ENCODE measurements at places on chromosomes 7 and 10.

- no peak for DNase-seq
These were observed 80.0 kb upstream of the NPVF start for GRCh38 chr7:25308246-25308645.

GRCh38 chr7:47534322-47535034, 47.4 kb downstream of the TNS3 start:
- no peak for DNase-seq

DNA sequence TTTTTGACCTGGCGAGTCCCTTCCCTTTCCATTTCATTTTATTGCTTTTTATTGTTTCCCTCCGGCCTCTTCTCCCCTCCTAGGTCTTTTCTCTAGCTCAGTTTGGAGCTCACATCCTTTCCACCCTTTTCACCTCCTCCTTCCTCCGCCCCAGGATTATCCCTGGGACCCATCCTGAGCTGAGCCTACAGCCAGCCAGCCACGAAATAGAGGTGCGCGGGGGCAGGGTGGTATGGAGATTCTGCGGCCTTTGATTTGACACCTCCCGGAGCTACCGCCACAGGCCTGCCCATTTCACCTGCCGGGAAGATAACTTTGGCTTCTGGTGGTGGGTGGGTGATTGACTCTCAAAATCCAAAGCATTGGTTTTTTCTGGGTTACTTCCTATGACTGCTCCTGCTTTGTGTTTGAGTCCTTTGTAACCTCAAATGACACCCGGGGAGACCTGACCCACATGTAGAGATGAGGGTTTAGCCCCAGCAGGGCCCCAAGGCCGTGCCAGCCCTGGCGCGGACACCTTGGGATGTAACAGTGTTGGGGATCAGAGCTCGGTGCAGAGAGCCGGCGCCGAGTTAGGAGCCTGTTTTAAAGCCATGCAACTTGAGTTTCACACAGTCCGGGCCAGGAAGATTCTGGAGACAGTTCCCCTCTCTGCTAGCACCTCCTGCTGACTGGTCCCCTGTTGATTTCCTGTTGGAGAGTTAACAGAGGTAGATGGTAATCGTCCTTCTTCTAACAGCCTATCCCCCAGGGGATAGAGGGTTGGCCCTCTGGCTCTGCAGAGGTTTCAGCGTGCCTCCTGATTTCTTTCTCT, 1.5 kb downstream of the DUSP5 start:
- DNase-seq = peak; percentile 38

DNA sequence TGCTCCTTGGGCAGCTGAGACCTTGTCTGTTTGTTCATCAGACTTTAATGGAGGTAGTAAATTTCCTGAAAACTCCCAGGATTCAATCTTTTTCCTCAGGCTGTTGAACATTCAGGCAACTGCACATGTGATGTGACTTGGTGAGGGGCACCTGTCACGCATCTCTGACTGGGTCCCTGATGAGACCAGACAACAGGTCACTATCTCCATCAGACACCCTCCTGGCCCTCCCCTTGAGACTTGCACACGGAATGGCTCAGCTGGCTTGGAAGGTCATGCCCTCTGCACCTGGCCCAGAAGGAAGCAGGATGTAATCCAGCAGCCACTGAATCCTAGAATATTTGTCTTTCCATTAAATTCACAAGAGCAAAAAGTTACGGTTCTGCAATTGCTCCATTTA, 15.9 kb downstream of the AQP1 start:
- no peak for DNase-seq

DNA sequence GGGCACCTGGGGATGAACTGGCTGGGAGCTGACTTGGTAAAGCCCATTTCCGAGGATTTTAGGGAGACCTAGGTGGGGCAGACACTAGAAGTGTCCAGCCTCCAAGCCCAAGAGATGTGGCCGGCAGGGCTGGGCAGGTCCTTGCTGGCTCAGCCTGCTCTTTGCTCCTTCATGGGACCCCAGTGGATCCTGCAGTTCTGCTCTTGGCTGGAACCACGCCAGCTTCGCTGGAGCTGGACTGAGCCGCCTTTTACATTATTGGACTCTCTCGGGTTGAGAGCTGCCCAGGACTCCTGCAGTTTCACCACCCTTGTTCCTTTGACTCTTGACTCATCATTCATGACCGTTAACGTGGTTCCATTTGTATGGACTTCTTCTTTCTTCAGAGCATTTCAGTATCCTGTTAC, 5.7 kb downstream of the PPIF start:
- no peak for DNase-seq

- DNase-seq = no peak
These were observed 151.1 kb upstream of the MKI67 start for GRCh38 chr10:128277267-128277840.

DNA sequence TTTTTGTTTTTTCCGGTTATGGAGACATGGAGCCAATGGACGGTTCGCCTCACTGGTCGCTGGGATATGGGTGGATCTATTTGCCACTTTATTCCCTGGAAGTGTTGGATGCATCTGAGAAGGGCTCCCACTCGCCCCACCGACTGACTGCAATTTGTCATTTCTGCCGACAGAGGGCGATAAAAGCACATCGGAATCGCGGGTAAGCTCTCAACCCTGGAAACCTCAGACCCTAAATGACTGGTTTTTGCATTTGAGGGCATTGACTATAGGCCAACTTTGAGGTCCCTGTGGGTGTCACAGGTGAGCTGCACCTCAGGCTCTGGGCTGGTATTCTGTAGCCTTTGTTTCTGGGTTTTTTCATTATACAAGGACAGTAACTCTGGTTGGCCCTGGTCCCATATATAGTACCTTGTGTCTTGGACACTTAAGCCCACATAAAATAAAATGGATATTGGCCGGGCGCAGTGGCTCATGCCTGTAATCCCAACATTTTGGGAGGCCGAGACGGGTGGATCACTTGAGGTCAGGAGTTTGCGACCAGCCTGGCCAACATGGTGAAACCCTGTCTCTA, 11.9 kb upstream of the OPALIN start:
- peak; percentile 60 for DNase-seq

- peak; percentile 19 for DNase-seq
These were observed 133.8 kb upstream of the CCDC6 start for GRCh38 chr10:60040014-60040662.

DNA sequence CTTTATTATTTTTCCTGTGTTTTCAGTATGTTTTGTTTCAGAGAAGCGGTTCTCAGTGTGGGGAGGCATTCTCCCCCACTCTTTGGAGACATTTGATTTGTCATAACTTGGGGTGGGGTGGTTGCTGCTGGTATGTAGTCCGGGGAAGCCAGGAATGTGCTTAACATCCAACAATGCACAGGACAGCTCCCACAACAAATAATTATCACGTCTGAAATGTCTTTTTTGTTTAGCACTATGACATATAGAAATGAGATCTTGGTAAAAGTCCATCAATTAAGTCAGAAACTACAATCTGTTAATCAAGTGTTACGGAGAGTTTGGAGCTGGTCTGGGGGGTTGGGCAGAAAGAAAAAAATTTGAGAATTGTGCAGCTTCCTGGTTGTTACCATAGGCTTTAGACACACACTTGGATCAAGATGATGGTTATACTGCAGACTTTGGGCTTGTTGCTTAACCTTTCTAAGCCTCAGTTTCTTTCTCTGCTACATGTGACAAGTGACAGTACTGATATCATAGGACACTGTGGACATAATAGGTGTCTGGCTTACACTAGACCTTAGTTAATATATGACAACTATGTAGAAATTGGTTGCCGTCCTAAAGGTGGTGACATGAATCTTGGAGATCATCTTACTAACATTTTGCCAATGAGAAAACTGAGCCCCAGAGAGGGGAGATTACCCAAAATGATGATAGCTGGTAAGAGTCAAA, 113.7 kb downstream of the LRMDA start:
- peak; percentile 71 for DNase-seq

DNA sequence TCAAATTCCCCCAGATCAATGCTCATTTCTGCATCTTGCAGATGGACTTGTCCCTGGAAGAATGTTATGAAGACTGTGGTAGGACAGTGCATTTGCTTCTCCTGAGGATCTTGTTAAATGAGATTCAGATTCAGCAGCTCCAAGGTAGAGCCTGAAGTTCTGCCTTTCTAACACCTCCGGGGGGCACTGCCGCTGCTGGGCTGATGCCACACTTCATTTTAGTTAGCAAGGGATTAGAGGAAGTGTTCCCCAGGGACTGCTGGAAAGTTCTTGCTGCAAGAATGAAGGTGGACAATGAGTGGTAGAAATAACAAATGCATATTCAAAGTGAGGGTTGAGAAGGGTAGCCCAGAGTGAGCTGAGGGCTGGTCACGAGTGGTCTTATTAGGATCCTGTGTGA, 434.3 kb upstream of the AKR1E2 start:
- DNase-seq = no peak

DNA sequence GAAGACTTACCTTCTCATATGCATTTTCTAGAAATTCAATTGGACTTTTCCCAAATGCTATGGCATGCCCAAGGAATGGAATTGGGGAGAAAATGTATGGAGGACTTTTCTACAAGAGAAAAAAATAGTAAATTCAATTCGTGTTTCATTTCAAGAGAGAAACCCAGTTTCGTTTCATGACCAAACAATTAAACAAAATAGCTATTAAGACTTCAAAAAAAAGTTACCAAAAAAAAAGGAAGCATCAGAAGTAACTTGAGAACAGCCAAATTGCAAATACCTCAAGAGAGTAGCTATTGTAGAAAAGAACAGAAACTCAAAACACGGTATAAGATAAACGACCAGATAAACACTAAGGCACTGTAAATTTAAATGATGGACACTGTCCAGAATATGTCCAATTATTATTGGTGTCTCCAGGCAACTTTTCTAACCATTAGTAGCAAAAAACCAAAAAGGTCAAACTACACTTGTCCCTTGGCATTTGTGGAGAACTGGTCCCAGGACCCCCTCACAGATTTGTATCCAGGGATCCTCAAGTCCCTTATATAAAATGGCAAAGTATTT, 2.4 kb downstream of the CYP51A1 start:
- DNase-seq = no peak

GRCh38 chr7:2876031-2876731, 32.1 kb upstream of the GNA12 start:
- DNase-seq = no peak

- DNase-seq = no peak
These were observed 10.5 kb upstream of the SCART1 start for GRCh38 chr10:133442967-133443924.

DNA sequence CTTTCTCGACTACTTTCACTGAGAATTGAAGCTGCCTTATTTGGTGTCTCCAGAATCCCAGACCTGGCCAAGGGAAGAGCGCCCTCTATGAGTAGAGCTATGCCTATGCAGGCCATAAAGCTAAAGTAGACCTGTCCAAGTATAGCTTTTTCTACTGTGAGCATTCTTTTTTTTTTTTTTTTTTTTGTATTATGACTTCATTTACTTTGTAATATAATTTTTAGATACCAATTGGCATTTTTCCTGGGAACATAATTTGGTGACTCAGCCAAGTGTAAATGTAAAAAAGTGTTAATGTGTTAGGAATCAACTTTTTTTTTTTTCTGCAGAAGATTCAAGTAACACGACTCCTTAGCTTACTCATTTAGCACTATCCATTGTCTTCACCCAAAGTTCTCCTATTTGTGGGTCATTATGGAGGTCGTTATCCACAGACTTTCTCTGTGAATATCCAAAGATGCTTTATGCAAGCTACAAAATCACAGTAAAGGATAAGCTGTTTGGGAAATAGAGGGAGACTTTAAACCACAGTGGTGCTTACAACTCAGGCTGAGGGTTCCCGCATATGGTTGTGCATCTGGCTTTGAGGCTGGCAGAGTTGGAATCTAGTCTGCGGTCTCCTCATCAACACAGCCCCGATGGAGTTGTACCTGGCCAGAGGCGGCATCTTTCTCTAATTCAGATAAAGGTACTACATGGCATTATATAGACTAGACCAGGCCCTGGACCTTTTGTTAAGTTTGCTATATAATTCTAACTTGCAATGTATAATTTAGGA, 1040.2 kb upstream of the SORCS1 start:
- peak; percentile 51 for DNase-seq

GRCh38 chr10:88271761-88272543, 311.2 kb downstream of the RNLS start:
- no peak for DNase-seq

- DNase-seq = peak; percentile 92
These were observed 57.8 kb upstream of the OPALIN start for GRCh38 chr10:96416643-96417042.

DNA sequence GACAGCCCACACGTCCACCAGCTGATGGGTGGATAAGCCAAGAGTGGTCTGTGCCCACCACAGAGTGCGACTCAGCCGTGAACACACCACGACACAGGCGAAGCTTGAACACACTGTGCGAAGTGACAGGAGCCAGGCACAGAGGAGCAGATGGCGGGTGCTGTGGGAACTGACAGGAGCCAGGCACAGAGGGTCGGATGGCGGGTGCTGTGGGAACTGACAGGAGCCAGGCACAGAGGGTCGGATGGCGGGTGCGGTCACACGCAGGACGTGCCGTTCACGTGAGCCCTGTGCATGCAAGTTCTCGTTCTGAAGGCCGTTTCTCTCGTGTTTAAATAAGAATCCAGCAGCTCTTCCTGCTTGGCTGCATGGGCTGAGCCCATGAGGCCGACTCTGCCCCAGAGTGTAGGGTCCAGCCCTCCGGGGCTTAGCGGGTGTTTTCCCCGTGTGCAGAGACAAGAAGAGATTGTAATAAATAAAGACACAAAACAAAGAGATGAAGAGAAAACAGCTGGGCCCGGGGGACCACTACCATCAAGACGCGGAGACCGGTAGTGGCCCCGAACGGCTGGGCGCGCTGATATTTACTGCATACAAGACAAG, 5.9 kb upstream of the ADAP1 start:
- no peak for DNase-seq

- DNase-seq = no peak
These were observed 2.8 kb upstream of the LRMDA start for GRCh38 chr10:75428434-75429158.

- peak; percentile 69 for DNase-seq
These were observed 20.4 kb downstream of the DNAJB12 start for GRCh38 chr10:72334196-72334824.

DNA sequence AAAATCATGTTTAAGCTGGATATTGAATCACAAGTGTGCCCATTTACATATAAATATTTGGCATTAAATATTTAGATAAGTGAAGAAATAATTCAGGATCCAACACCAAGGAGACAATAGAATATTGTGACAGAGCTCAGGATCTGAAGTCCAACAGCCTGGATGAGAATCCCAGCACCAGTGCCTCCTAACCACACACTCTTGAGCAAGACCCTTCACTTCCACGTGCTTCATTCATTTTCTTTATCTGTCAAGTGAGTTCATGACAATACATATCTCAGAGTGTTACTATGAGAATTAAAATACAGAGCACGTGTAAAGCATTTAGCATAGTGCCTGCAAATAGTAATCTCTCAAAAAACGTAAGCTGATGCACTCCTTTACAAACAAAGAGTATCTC, 78.4 kb upstream of the IKZF1 start:
- DNase-seq = no peak

DNA sequence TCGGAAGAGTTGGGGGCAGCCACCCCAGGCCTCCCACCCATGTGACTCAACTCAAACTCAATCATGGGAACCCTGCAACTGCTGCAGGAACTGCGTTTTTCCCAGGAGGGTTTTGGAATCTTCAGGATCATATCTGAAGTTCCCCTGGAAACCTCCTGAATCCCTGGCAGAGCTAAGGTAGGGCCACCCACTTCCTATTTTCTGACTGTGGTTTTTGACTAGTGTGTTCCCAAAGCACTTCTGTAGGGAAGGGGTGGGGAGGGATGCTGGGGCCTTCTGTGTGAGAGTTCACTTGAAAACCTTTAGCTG, 127.6 kb upstream of the UNC5B start:
- DNase-seq = no peak

GRCh38 chr7:28835800-28836199, 122.3 kb downstream of the TRIL start:
- no peak for DNase-seq

Measured in lung (tissue), 17 donors.